ENCODE measurements at places on chromosomes 6 and 20.

GRCh38 chr6:97128507-97128906, 154.5 kb downstream of the MMS22L start:
- no peak for DNase-seq

DNA sequence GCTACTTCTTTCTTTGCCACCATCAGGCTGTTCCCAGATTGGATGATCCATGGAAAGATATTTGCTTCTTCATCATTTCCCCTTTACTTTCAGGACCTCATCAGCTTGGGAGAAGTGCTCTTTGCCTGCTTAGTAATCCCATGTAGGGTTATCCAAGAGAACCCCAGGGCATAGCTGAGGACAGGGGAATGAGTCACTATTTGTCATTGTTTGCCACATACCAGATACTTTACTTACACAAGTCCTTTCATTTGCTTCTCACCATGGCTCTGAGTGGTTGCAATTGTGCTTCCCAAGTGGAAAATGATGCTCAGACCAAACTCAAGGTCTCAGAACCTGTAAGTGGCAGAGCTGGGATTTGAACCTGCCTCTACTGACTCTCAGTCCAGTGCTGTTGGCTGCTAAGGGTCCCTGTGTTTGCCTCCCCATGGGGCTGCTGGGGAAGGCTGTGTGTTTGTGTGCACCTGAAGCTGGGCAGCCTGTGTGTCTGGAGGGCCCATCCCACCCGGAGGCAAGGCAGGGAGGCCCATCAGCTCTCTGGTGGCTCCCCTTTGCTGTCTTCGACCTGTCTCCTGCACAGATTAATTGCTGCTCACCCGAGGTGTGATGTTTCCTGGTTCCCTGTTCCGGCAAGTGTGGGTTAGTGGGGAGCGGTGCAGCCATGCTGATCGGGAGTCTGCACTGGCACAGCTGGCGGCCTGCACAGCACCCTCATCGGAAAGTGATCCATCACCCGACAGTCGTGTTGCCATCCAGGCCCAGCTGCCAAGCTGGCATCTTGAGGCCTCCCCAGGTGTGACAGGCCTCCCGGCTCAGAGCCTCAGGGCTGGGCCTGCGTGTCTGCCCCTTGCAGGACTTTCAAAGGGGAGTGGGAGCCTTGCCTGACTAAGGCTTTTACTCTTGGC, 228.8 kb downstream of the DHX35 start:
- DNase-seq: no peak

- no peak for DNase-seq
Measured at GRCh38 chr20:10800288-10800687, 126.5 kb upstream of the JAG1 start.

DNA sequence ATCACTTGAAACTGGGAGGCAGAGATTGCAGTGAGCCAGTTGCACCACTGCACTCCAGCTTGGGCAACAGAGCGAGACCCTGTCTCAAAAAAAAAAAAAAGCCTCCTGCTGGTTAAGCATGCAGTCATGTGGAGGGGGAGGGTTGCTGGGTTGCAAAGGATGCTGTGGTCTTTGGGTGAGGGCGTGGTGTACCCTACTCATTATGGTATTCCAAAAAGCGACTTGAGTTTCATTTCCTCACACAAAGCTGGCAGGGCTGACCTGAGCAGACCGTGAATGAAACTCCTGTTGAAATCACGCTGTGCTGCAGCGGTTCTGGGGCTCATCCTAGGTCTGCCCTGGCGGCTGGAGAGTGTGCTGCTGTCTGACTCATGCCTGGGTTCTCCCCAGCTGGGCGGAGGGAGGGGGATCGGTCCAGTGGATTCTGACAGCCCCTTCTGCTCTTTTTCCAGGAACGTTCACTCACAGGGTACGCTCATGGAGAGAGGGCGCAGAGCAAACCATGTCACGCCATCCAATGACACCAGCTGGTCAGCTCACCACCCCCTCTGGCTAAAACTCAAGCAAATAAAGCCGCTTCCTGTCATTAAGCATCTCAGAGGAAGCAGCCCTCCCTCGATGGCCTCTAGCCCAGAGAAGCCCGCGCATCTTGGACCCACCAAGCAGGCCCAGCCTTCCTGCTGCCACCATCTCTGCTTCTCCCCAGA, 166.2 kb downstream of the SCML4 start:
- DNase-seq: peak; percentile 83

DNA sequence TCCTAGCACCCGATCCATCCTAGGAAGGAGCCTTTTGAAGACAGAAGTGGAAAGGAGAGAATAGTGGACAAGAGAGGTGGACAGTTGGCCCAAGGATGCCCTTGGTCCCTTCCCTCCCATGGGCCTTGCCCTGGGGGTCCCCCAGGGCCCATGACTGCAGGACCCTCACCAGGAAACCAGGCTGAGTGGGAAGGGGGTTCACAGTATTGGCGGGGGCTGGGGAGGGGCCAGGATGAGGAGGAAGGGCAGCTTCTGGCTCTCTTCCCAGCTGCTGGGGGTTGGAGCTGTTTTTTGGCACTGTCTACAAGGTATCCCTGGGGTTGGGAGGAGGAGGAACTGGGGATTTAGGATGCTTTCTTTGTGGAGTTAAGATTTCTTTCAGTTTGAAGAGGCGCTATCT, 4.0 kb upstream of the DSN1 start:
- DNase-seq: no peak

DNA sequence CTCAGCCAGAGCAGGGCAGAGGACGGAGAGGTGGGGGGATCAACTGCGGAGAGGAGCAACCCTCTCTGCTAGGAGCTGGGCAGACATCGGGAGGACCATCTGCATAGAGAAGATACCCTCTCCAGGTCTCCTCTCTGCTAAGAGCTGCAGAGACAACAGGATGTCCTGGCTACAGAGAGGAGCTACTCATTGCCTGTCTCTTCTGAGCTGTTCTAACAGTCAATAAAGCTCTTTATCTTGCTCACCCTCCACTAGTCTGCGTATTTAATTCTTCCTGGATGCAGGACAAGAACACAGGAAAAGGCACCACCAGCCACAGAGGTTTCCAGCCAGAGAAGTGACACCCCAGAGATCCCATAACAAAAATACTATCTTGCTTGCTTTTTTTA, 871.1 kb upstream of the GJE1 start:
- no peak for DNase-seq

- no peak for DNase-seq
Measured at GRCh38 chr6:14804785-14805210, 441.1 kb upstream of the JARID2 start.

DNA sequence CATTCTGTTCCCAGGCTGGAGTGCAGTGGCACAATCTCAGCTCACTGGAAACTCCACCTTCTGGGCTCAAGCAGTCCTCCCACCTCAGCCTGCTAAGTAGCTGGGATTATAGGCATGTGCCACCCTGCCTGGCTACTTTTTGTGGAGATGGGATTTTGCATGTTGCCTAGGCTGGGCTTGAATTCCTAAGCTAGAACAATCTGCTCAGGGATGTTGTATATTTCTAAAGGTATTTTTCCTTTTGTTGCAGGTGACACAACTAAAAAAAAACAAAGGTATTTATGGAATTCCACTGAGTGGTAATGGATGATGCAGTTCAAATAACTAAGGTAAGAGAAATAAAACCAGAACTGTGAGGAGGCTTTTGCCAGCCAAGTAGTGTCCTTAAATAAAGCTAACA, 49.7 kb downstream of the PTPRA start:
- DNase-seq: no peak

Measured in inflammatory macrophage (primary cell).